ENCODE measurements at places on chromosomes 7 and 10.

- DNase-seq = no peak
These were observed 135.0 kb downstream of the NT5C2 start for GRCh38 chr10:103058034-103058433.

- no peak for DNase-seq
These were observed 43.1 kb upstream of the GPAM start for GRCh38 chr10:112226439-112227248.

GRCh38 chr10:44300666-44301649, 83.9 kb downstream of the CXCL12 start:
- DNase-seq = peak; percentile 97

DNA sequence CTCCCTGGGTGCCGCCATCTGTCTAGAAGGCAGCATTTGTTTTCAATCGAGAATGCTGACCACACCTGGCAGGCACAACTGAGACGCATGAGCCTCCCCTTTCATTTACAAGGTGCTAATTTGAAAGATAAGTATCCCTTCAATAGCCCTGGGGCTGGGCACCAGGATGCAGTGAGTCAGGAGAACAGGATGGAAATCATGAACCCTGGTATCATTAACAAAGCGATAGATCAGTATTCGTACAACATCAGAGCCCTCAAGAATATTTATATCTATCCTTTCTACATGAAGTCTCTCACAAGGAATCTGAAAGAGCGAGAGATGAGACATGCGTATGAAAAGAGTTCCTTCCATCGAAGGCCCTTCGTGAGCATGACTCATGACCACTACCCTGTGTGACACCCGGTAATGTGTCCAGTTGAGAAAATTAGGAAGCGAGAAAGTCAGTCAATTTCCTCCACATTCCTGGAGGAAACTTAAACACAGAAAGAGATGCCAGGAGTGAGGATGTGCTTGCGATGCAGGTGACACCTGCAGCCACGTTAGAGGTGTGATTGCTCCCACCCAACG, 123.1 kb upstream of the PITRM1 start:
- no peak for DNase-seq

- DNase-seq = no peak
These were observed 183.0 kb downstream of the HECW1 start for GRCh38 chr7:43295429-43295828.

DNA sequence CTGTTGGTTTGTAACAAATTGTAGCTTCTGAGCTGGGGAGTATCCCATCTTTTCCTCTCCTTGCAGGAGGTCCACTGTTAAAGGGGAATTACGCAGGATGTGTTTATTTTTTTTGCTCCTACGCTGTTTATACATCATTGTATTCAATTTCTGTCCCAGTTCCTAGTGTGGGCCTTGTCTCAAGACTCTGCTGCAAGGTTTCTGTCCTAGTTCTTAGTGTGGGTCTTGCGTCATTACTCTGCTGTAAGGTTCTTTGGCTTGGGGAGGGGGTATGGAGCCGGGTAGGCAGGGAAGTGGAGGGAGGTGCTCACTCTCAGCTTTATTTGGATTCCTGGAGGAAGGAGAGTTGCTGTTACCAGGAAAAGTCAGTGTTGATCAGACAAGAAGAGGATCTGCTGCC, 64.0 kb upstream of the TRIM8 start:
- no peak for DNase-seq

GRCh38 chr10:11317936-11318670, 293.3 kb downstream of the USP6NL start:
- no peak for DNase-seq

GRCh38 chr10:107616463-107617410, 452.2 kb upstream of the SORCS1 start:
- DNase-seq = peak; percentile 94

GRCh38 chr7:24654305-24654704, 81.1 kb downstream of the PALS2 start:
- DNase-seq = no peak

GRCh38 chr10:1715821-1716220, 21.5 kb downstream of the ADARB2 start:
- DNase-seq = peak; percentile 80

DNA sequence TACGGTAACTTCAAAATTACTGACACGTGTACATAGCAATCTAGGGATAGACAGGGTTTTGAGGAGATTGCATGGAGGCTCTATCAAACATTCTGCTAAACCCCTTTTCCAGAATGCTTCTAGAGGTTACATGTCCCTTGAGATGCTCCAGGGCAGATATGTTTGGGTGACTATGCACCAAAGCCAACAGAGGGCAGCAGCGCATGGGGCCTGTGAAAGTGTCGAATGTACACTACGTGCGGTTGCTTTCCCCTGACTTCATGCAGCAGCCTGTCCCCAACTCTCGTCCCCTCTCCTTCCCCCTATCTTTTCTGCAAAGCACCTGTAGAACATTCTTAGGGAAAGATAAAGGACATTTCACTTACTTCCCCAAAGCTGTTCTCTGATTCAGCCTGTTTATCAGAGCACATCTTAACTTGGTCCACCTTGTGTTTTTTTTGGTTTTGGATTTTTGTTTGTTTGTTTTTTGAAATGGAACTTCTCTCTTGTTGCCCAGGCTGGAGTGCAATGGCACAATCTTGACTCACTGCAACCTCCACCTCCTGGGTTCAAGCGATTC, 90.2 kb downstream of the UBE3C start:
- peak; percentile 42 for DNase-seq

DNA sequence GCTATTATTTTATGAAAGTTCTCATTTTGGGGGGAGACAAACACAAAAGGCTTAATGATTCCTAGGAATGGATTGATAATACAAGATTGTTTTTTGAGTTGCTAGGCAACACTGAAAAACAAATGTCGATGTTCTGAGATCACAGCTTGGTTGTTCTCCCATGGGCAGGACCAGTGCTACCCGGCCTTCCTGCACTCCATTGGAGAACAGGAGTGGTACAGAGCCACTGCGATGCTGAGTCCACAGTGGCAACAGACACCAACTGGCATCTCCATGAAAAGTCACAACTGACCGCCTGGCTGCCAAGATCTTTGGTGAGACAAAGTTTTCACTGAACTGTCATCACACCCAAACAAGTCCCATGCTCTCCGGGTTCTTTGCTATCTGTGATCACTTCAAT, 68.9 kb upstream of the NMT2 start:
- no peak for DNase-seq

DNA sequence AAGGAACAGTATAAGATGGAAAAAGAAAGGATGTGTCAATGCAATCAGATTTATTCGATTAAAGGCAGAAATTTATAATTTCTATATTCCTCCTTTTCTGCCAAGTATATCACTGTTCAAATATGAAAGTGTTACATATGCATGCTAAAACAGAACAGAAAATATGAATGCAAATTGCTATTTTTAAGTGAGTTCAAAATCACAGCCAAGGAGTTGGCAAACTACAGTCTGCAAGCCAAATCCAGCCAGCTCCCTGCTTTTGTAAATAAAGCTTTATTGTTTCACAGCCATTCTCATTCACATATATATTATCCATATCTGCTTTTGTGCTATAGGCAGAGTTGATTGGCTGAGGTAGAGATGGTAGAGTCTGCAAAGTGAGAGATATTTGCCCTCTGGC, 747.2 kb downstream of the ANKRD7 start:
- no peak for DNase-seq

- no peak for DNase-seq
These were observed 27.9 kb upstream of the R3HCC1L start for GRCh38 chr10:98106531-98106930.

DNA sequence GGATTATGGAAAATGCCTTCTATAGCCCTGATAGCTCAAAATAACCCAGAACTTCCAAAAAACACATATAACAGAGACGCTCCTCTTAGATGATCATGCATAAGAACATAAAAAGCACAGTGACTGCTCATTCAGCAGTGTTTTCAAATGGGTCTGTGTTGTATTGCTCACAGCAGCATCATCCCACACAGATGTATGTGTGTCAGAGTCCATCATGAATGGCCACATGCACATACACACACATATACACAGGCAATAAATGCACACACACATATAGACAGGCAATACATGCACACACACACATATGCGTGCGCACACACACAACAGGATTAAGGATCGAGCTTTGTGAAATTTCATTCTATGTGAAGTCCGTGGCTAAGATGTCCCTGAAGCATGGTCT, 26.1 kb downstream of the TMEM273 start:
- DNase-seq = no peak

DNA sequence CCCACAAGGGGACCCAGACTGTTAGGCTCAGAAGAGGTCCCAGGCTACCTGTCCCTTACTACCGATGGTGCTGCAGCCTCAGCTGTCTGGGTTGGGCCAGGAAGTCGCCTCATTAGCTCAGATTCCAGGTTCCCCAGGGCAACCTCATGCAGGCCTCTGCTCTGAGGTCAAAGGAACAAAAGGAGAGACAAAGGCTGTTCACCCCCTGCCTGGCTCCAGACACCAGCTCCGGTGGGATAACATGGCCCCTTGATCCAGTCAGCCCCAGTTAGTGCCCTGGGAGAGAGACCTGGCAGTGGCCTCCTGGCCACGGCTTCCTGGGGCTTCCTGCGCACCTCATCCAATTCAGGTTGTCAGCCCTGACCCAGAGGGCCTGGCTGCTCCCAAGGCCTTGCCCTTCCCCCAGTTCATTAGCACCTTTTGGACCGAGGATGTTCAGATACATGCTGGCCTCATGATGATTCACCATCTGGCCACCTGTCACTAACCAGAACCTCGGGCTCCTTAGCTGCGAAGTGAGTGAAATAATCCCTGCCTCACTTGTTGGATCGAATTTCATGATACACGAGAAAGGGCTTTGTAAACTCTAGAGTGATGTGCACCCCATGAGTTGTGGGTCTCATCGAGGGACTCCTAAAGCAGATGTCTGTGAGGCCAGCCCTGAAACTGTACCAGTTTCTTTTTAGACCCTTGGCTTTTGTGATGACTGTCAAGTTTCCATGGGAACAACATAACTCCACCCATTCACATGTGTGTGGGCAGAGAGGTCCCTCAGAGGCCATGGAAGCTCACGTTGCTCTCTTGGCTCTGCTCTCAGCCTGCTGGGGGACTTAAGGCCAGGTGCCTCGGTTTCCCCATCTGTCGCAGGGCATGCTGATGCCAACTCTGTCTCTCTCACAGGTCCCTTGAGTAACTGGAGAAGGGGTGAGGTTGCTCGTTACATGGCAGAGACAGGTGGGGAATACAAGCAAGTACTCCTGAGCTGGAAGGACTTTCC, 79.5 kb upstream of the PCBD1 start:
- peak; percentile 2 for DNase-seq

GRCh38 chr10:11608159-11609013, 3.1 kb downstream of the USP6NL start:
- no peak for DNase-seq

GRCh38 chr7:25545124-25546008, 317.1 kb upstream of the NPVF start:
- DNase-seq = no peak

DNA sequence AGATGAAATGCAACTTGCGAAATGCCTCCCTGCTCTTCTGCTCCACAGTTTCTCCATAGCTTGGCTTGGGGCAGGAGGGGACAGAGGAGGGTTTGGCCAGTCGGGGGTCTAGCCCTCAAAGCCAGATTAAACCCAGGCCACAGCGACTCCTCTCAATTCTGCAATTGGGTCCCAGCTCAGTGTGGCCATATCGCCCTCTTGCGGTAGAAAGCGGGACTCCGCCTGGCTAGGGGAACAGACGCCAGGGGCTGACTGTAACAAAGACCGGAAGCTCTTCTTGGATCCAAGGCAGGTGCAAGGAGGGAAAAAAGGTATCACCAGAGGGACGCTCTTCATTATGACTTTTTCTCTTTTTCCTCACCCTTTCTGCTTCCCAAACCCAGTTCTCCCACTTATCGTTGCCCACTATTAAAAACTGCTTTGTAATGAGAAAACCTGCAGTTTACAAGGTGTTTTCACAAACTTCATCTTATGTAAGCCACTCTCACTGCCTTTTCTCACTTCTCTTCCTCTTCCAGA, 36.6 kb upstream of the TNPO3 start:
- DNase-seq = peak; percentile 82

GRCh38 chr7:100105534-100105933, 4.1 kb downstream of the AP4M1 start:
- DNase-seq = no peak

- peak; percentile 84 for DNase-seq
These were observed 121.2 kb downstream of the FAM107B start for GRCh38 chr10:14653271-14654161.

GRCh38 chr10:125146791-125147579, 13.4 kb downstream of the CTBP2 start:
- peak; percentile 32 for DNase-seq

GRCh38 chr7:17422966-17423365, 124.5 kb downstream of the AHR start:
- DNase-seq = no peak

- DNase-seq = peak; percentile 87
These were observed 466.0 kb downstream of the KIF20B start for GRCh38 chr10:90167174-90168064.

GRCh38 chr10:5575144-5575481, 50.4 kb downstream of the CALML3 start:
- DNase-seq = no peak

GRCh38 chr10:93386631-93387369, 95.3 kb downstream of the MYOF start:
- DNase-seq = peak; percentile 4

Data from MCF 10A (cell line).